ENCODE measurements at places on chromosomes 7 and 10.

GRCh38 chr7:109986701-109987100 is 1104.2 kb upstream of the LRRN3 start:
- no peak for DNase-seq

- DNase-seq = no peak
These were observed 104.3 kb downstream of the TRIM24 start for GRCh38 chr7:138564365-138564764.

DNA sequence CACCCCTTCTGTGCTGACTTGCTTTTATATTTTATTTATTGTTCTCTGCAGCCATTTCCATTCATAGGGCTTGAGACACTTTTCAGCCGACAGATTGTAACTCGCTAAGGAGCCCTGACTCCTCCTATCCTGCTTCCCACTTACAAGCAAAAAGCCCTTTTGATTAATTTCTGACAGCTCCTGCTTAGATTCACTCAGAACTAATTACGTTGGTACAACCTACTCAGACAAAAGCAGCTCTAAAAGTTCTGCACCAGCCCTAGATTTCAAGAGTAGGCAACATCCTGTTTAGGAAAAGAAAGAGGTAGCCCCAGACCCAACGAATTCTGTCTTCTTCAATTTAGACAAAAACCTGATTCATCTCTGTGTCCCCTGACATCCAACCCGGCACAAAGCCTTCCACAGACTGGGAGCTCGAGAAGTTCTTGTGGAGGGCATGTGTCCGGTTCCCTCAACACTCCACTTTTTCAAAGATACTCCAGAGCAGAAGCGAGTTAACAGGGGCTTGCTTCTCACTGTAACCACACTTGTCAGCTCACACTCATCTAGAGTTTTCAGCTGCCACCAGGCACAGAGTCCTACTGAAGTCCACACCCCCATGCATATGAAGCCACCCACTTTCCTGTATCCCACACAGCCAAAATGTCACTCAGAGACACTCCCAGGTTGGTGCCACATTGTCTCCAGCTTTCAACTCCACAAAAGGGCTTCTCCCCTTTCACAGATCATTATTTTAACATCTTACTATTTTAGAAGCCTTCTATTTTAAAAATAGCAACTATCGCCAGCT is 113.6 kb upstream of the NFE2L3 start:
- DNase-seq = no peak

DNA sequence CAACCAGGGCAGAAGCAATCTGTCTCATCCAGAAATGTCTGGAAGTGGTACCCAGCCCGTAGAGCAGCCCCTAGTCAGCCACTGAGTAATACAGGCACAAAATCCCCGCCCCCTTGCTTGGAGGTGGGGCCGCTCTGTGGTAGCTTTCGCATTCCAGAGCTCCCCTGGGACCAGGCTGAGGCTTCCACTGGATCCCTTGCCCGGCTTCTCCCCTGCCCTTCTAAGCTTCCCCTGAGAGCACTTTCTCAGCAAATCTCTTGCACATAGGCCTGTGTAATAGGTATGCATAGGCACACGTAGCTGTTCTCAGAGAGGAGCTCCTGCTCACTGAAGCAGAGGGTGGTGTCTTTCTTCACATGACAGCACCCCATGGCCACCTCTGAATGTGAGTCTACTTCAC is 144.2 kb downstream of the BMS1 start:
- DNase-seq = no peak

DNA sequence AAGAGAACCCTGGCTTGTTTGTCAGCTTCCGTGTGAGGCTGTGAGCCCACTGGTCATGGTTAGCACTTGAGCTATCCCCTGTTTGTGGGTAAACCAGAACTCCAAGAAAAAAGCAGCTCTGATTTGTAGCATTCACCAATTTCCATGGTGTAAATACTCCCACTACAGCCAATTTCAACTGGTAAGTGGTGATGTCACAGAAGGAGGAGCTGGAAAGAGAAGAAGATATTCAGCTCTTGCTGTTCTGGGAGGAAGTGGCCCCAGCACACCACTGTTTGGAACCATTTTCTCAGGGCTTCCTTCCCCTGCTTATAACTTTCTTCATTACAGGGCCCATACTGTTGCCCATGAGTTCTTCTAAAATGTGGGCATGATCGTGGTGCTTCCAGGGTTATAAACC is 500.1 kb upstream of the ZMIZ1 start:
- no peak for DNase-seq

DNA sequence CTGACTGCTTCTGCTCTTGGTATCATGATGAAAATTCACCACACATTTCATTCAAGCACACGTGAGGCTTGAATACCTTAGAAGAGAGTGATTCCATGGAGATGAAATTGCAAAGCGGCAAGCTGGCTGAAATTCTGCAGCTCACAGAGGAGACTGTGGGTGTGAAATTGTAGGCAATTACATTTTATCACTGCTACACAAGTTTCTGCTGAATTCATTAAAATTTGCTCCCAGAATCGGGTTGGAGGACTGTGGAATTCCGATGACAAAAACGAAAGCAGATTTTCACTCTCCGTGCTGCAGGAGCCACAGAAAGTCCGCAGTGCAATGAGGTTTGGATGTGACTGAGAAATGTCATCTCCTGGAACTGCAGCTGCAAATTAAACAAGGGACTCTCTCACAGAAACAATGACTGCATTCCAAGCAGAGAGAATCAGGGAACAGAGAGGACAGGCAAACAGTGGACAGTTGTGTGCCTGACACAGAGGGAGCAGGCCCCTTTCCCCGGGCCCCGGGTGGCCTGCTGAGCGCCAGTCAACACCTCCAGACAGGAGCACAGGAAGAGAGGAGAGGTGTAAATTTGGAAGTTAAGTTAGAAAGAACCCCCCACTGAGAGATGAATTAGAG is 109.1 kb downstream of the C10orf90 start:
- DNase-seq = no peak

Measured in endothelial cell of umbilical vein (primary cell).